Femur (tissue), 1 donor: ENCODE measurements at places on chromosomes 7 and 10.

- no peak for DNase-seq
Measured at GRCh38 chr7:153389261-153389660, 629.7 kb downstream of the ACTR3B start.

GRCh38 chr7:155351120-155351870, 53.6 kb downstream of the INSIG1 start:
- no peak for DNase-seq

GRCh38 chr7:1236831-1237701, 4.4 kb downstream of the UNCX start:
- no peak for DNase-seq

GRCh38 chr7:80612880-80613279, 25.6 kb upstream of the CD36 start:
- no peak for DNase-seq

DNA sequence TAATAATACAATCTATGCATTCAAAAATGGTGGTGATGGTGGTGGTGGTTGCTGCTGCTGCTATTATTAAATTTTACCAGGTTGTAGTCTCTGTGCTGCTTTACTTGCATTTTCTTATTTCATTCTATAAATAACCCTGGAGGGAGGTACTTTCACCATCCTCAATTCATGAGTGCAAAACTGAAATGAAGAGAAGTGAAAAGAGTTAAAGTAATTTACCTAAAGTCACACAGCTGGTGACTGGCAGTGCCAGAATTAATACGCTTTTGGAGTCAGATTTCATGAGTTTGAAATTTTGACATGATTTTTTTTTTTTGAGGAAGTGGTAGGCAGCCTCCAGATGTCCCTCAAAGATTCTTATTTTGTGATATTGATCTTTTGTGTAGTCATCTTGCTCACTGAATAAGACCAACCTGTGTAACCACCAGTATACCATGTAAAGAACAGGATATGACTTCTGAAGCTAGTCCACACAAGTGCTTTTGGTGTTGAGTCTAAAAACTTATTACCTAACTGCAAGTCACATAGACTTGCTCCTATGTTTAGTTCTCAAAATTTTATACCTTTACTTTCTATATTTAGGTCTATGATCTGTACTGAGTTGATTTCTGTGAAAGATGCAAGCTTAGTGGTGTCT, 218.8 kb downstream of the ZWINT start:
- no peak for DNase-seq

DNA sequence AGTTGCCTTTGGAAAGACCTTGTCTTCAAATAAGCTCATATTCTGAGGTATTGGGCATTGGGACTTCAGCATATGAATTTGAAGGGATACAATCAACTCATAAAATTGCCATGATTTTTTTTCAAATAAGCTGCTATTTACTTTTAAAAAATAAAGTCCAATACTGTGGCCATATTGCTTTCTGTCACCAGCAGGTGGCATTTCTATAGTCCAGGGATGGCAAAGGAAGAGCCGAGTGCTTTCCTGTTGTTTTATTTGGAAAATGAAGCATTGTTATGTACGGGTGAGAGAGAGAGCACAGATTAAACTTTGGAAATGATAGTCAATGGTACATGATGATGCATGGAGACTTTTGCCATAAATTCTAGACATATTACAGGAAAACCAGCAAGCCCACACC, 104.1 kb upstream of the DPP6 start:
- no peak for DNase-seq

DNA sequence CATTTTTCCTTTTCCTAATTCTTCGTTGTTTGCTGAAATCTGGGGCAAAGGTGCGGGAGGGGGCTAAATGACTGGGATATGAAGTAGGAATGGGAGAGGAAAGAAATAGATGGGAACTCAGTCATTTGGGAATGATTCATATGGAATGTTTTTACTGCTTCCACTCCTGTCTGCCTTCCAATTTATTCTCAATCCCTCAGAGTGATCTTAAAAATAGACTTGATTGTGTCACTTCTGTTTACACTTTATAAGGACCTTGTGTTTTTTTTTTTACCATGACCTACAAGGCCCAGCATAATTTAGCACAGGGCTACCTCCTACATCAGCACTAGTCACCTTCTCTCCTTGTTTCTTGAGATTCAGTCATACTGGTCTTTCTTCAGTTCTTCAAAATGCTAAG, 97.9 kb downstream of the PTEN start:
- no peak for DNase-seq

- no peak for DNase-seq
Measured at GRCh38 chr7:75066521-75066920, 7.1 kb downstream of the RCC1L start.

DNA sequence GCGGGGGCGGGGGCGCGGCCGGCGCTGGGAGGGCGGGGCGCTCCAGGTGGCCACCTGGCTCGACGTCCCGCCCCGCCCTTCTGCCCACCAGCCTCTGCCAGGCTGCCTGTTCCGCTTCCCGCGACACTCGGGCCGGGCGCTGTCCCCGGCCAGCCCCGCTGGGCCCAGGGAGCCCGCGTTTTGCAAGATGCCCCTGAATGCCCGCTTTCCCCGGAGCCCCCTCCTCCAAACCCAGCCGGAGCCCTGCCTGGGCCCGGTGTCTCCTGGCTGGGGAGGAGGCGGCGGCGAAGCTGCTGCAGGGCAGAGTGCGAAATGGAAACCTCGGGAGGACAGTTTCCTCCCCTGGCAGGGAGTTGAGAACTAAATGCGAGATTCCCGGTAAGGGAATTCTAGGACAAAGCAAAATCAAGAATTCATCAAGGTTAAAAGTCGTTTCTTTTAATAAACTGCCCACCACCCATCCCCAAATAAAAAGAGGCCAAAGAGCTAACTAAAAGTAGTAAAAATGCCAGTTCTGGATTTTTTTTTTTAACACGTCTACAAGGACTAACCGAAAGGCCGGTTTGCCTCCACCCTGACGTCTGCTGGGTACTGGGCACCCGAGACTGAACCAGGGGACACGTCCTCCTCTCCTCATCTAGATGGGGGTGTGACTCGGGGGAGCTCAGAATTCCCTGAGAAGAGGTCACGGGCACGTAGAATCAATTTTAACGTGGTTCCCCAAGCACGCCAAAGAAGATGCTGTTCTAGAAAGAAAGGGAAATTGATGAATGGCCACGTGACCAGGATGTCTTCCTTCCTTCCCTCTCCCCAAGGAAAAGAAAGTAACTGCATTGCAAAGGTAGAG, 200.4 kb upstream of the NFE2L3 start:
- no peak for DNase-seq

DNA sequence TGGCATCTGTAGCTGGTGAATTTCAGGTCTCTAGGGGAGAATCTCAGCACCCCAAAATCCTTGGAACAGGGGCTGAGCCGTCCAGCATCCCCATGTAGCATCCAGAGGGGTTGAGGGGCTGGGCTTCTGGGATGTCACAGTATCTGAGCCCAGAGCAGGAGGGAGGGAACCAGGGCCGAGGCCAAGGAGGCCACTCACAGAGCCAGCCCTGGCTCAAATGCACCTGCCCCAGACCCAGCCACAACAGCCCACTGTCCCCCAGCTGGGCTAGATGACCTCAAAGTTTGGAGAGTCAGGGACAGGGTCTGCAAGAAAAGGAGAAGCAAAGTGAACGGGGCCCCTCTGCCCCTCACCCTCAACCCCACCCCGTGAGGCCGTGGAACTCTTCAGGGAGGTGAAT, 22.3 kb downstream of the VSIR start:
- no peak for DNase-seq

- no peak for DNase-seq
Measured at GRCh38 chr7:79211724-79212123, 241.7 kb downstream of the MAGI2 start.

DNA sequence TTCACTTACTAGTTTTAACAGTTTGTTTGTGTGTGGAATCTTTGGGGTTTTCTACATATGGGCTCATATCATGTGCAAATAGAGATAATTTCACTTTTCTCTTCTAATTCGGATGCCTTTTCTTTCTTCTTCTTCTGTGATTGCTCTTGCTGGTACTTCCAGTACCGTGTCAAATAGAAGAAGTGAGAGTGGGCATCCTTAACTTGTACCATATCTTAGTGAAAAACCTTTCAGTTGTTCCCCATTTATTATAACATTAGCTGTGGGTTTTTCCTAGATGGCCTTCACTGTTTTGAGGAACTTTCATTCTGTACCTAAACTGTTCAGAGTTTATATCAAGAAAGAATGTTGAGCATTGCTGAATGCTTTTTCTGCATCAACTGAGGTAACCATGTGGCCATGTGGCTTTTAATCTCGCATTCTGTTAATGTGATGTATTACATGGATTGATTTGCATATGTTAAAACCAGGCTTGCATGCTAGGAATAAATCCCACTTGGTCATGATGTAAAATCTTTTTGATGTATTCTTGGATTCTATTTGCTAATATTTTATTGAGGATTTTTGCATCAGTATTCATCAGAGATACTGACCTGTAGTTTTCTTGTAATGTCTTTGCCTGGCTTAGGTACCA, 78.7 kb downstream of the FAM107B start:
- DNase-seq, result no peak

GRCh38 chr10:3107426-3107961, 40.1 kb downstream of the PFKP start:
- peak; percentile 86 for DNase-seq

- no peak for DNase-seq
Measured at GRCh38 chr7:90613088-90613498, 17.0 kb downstream of the CDK14 start.

DNA sequence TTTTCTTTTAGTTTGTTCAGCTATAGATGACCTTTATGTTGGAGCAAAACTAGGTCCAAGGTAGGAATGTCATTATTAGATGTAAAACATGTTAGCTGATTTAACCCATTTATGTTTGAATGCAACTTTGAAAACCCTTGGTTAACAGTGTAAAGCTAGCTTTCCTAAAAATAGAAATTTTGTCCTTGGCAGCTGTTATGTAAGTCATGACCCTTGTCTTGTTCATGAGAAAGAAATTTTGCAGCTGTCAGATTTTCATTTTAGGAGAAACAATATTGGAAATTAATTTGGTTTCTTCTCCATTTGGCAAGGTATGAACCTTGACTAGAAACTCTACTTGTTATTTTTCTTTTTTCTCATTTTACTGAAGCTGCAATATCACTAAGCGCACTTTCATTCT, 23.9 kb upstream of the CCAR1 start:
- DNase-seq, result no peak

- no peak for DNase-seq
Measured at GRCh38 chr7:99839287-99840021, 11.6 kb downstream of the CYP3A43 start.

DNA sequence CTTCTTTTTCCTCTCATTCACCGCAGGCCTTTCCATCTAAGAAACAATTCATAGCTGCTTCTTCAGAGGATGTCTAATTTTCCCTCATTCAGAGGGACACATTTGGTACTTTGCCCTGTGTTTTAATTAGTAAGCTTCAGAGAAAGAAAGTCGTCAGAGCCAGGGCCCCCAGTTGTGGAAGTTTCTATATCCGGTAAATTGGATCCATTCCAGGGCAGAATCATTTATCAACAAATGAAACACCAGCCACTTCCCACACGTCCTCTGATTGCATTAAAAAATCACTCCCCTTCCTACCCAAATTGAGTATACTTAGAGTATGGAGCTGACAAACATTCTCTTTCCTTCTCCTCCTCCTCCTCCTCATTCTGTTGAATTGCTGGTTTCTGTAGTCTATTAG, 205.8 kb upstream of the HDAC9 start:
- no peak for DNase-seq

GRCh38 chr7:78607099-78607498, 808.5 kb downstream of the PHTF2 start:
- no peak for DNase-seq

DNA sequence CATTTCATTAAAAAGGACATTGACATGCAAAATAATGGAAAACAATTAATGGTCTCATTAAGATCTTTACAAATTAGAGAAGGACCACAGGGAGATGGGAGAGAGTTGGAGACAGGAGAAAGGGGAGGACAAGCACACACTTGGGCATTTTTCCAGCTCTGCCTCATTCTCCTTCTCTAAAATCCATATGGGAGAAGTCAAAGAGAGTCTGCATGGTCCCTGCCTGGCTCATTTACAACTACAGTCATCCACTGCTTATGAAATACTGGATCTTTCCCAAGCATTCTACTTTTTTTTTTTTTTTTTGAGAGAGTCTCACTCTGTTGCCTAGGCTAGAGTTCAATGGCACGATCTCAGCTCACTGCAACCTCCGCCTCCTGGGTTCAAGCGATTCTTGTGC, 518.9 kb upstream of the CELF2 start:
- DNase-seq, result no peak

- no peak for DNase-seq
Measured at GRCh38 chr10:119726676-119727261, 919 bp downstream of the INPP5F start.

GRCh38 chr10:45144326-45145070, 143.8 kb downstream of the ZNF22 start:
- DNase-seq, result no peak

- no peak for DNase-seq
Measured at GRCh38 chr10:22605168-22605567, 109.2 kb downstream of the PIP4K2A start.

- no peak for DNase-seq
Measured at GRCh38 chr7:138645284-138645683, 55.9 kb downstream of the SVOPL start.

GRCh38 chr7:48617993-48618392, 306.4 kb upstream of the CDC14C start:
- DNase-seq, result no peak

DNA sequence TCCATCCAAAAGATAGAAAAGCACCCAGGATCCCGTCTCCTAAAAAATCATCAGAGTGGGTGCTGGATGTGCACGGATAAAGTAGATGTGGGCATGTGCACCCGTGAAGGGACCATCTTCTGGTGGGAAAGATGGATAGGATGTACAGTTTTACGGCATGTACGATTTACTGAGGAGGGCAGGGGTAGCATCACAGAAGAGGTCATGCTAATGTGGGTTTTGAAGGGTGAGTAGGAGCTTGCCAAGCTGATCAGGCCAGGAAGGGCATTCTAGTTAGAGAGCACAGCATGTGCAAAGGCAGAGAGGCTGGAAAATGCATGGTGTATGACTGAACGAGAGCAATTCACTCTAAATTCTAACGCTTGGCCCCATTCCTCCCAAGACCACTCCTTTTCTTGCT, 7.8 kb upstream of the CRHR2 start:
- DNase-seq, result no peak

DNA sequence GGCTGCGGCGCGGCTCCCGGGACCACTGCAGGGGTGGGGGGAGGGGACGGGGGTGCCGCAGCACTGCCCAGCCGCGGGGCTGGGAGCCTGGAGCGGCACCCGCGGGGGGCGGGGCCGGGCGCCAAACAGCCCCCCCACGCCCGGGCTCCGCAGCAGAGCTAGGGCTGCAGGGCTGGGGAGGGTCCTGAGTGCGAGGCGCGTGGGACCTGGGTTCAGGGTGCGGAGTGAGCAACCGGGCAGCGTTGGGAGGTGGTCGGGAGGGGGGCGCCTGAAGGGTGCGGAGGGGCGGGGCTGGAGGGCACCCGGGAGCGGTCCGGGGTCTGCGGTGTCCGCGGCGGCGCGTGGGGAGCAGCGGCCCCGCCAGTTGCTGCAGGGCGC, 528 bp downstream of the CAMK2G start:
- no peak for DNase-seq

GRCh38 chr7:6320791-6321190, 48.4 kb upstream of the CYTH3 start:
- DNase-seq, result no peak

GRCh38 chr7:6636741-6637543, at the start of gene ZNF316:
ZNF316 (plus strand) TSS chr7:6637318; CDS start chr7:6642410, 5,092 bp downstream.
- peak; percentile 64 for DNase-seq
